ENCODE measurements at places on chromosomes 5 and 9. TPM values are rescaled to one million over a fixed set of nuclear protein-coding genes. Genes with fewer than 3 reads are reported as not detected.

DMRT3 gene
- not detected for total RNA-seq

GRCh38 chr9:98856982-98857381 is 49.5 kb downstream of the GALNT12 start:
- DNase-seq, result no peak

DNA sequence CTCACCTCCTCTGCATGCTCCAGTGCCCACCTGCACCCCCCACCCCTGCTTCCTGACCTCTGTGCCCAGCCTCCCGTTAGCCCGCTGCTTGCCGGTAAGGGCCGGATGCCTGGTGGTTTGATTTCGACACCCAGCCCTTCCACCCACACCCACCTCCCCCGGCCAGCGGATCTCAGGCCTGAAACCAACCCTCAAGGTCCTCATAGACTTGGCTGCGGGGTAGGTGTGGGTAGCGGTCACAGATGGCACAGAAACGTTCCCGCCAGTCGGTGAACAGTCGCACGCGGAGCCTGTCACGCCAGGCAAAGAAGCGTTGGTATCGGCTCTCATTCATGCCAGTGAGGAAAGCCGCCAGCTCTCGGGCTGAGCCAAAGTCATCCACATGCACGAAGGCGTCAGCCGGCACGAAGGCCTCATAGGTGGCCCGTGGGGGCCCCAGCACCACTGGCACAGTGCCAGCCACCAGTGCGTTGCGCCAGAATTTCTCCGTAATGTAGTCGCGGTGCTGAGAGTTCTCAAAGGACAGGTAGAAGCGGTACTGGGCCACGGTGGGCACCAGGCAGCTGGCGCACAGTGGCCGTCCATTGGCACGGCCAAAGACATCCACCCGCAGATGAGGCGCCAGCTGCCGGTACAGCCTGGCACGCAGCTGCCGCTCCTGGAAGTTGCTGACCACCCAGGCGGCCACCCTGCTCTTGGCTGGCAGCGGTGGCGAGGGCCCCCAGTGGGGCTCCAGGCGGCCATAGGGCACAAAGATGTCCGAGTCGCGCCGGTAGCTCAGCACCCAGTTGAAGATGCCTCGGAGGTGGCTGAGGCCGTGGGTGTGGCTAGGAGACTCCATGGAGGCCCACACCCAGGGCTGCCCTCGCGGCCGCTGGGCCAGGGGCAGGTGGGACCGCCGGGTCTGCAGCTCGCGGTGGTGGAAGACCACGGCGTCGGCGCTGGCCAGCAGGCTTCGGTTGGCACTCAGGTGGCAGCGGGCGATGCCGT is 1.1 kb downstream of the FUT7 start:
- peak; percentile 77 for DNase-seq

SLC34A1 gene
- not detected for total RNA-seq

DNA sequence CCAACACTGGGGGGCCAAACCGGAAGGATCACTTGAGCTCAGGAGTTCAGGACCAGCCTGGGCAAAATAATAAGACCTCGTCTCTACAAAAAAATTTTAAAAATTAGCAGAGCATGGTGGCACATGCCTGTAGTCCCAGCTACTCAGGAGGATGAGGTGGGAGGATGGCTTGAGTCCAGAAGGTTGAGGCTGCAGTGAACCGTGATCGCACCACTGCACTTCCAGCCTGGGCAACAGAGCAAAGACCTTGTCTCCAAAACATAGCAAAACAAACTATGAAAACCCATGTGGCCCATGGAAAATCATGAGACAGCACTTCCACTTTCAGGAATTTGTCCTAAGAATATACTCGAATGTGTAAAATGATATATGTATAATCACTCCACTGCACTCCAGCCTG is 6.1 kb downstream of the SETX start:
- DNase-seq, result no peak

CARTPT gene
- not detected for total RNA-seq

ZDHHC21 gene
- total RNA-seq, result 5.1 TPM

All from activated CD4-positive, alpha-beta T cell treated with anti-CD3 and anti-CD28 coated beads for 36 hours (primary cell).